ENCODE measurements at places on chromosomes 3 and 15. TPM values are rescaled to one million over a fixed set of nuclear protein-coding genes. Genes with fewer than 3 reads are reported as not detected.

DNA sequence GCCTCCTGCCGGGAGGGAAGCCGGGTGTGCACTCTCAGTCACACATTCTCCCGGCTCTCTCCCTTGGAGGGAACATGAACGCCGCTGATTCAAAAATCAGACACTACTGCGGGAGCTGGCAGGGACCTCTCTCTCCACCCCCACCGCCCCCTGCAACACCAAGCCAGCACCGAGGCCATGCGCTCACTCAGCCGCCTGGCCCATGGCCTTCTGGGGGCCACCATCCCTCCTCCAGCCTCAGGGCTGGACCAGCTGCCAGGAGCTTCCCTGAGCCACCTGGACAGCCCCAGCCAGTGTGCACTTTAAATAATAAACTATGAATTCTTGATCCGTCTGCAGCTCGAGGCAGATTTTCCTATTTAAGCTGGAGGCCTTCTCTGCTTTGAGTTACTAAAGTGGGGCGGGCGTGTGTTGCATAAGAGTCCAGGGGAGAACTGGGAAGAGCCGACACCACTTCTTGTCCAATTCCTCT, 30.6 kb downstream of the ADAMTS17 start:
- DNase-seq, result no peak

DNA sequence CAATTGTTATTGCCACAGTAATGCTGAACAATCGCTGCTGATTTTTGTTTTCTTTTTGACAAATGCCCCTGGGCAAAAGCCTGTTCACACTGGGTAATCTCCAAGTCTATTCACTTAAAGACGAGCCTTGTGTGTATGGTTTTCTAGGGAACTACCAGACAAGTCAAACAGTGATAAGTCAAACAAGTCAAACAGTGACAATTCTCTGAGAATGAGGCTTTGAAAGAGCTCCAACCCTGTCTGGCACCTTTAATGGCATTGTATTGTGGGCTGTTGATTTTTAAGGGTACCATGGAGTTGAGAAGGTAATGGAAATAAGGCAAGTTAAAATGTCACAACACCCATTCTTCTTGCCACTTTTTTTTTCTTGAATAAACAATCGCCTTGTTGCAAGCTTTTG, 59.4 kb upstream of the TMC3 start:
- no peak for DNase-seq

DNA sequence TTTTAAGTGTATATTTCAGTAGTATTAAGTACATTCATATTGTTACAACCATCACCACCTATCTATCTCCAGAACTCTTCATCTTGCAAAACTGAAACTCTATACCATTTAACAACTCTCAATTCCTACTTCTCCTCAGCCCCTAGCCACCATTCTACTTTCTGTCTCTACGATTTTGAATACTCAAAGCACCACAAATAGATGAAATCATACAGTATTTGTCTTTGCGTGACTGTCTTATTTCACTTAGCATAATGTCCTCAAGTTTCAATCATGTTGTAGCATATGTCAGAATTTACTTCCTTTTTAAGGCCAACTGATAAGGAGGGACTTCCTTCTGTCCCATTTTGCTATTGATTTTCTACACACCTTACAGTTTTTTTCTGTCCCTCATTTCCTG, 593.3 kb downstream of the FHIT start:
- no peak for DNase-seq

- DNase-seq, result no peak
These were observed 17.0 kb downstream of the CXCR6 start for GRCh38 chr3:45960289-45960688.

- DNase-seq, result peak; percentile 50
These were observed 47.0 kb upstream of the LHFPL4 start for GRCh38 chr3:9600597-9600996.

DNA sequence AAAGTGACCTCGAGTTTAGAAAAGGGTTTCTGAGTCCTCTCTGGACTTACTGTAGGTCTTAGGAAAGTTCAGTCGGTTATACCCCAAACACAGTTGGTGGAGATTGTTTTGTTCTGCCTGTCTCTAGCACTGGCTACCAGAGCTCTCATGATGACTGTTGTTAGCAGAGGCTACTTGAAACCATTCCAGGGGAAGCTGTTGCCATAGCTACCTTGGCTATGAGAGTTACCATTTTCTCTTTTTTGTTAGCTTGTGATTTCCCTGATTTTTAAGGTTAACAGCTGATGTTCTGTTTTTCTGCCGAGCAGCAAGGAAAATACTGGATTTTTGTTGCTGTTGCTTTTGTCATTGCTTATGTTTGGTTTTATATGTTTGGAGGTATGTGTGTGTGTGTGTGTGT, 26.7 kb downstream of the ABHD2 start:
- DNase-seq, result no peak

- no peak for DNase-seq
These were observed 15.2 kb downstream of the ALS2CL start for GRCh38 chr3:46678280-46678679.

DNA sequence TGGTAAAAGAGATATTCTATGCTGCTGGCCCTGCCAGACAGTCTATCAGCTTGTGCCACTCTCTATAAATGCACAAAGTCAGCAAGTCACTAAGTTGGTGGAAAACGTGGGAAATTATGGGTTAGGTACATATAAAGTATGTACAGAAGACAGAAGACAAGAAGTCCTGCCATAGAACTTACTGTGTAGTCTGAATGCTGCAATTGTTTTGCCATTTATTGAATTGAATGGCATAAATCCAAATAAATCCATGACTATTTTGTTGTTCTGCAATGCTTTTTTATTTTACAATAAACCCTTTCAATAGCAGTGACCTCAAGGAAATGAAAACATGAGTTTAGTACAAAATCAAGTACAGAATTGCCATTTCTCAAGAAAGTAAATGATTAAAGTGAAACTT, 34.1 kb upstream of the TM4SF1 start:
- DNase-seq, result no peak

GRCh38 chr3:105235785-105236184, 130.9 kb upstream of the ALCAM start:
- DNase-seq, result no peak

The NPAP1 gene
- not detected for total RNA-seq

The PIGZ gene
- 4.5 TPM for total RNA-seq

The LRRC34 gene
- 2.7 TPM for total RNA-seq

The GTF2A2 gene
- 119 TPM for total RNA-seq

The LIPC gene
- total RNA-seq, result 0.50 TPM

Data from left cardiac atrium (tissue), 4 donors.